ENCODE measurements at places on chromosomes 13 and 19.

- no peak for DNase-seq
These were observed 4.8 kb downstream of the MBD3 start for GRCh38 chr19:1587872-1588271.

GRCh38 chr13:113935001-113935844 lies 38.7 kb downstream of the C13orf46 start:
- no peak for DNase-seq

DNA sequence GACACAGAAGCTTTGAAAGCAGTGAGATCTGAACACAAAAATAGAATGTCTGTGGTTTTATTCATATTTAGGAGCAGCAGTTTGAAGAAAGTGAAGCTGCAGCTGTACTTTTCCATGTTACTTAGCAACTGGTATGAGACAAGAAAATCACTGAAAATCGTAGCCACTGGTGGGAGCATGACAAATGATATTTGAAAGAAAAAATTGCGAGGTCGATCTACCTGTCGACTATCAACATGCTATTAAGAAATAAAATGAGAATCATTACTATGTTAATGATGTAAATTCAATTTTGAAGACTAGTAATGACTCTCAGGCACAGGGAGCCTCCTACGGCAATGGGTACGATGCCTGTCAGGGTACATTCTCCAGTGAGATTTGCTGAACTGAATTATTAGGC lies 436.4 kb downstream of the SLITRK5 start:
- DNase-seq: no peak

- DNase-seq: no peak
These were observed 72.4 kb upstream of the RGCC start for GRCh38 chr13:41384749-41385503.

DNA sequence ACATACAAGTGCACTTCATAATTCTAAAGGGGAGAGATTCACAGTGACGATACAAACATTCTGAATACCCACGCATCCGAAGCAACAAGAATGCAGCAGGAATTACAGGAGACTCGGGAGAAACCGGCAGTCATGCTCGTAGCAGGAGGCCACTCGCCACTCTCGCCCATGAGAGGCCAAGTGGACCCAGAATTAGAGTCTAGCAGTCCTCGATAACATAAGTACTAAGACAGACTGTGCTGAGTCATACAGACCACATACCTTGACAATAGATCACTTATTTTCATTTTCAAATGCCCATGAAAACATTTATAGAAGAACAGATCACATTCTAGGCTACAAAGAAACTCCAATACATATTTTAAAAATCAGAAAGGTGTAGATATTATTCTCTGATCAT lies 299.1 kb upstream of the TSHZ3 start:
- no peak for DNase-seq

DNA sequence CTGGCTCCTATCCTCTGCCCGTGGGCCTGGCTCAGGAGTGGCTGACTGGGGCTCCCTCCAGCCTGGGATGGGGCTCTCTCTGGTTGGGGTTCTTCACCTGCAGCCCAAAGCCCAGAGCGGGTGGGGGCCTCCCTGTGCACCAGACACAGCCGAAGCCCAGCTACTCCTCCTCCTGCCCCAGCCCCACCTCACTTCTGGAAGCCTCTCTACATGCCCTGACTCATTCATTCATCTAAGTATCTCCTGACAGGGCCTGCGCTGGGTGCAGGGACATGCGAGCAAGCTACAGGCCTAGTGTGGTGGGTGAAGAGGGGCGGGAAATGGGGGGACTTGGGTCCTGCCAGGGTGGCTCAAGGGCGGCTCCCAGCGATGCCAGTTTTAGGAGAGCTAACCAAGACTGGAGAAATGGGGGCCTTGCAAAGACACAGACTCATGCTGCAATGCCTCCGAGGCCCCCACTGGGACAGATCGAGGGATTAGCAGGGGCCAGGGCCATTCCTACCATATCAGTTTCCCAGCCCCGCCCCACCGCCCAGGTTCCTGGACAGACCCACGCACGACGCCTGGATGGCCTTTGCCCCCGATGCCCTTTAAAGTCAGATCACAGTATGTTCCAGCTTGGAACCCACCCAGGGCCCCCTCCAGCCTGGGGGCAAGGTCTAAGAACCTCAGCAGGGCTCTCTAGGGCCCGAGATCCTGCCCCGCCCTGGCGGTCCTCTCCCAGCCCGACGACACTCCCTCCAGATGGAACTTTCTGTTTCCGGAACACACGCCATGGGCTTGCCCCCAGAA lies 12.6 kb downstream of the LSM4 start:
- DNase-seq: no peak

All from activated CD8-positive, alpha-beta T cell treated with anti-CD3 and anti-CD28 coated beads, Interleukin-2, amount 10 ng/mL, durations not matched to agents 7 days and 5 days (primary cell).